ENCODE measurements at places on chromosomes 1 and 21. TPM values are rescaled to one million over a fixed set of nuclear protein-coding genes. Genes with fewer than 3 reads are reported as not detected.

The RABGGTB gene
- total RNA-seq = 62.9 TPM

The PIK3R3 gene
- total RNA-seq = 2.1 TPM

The ALG14 gene
- total RNA-seq = 4.4 TPM

The HJV gene
- total RNA-seq = not detected

The SHISA4 gene
- total RNA-seq = 20.3 TPM

The TSNAX gene
- 40.1 TPM for total RNA-seq

The KRTAP22-2 gene
- total RNA-seq = not detected

The OR6K3 gene
- total RNA-seq = not detected

The KIF17 gene
- 2.9 TPM for total RNA-seq

The KCNT2 gene
- total RNA-seq = 3.4 TPM

The LDLRAD2 gene
- total RNA-seq = 0.14 TPM

The SNAP47 gene
- 51.8 TPM for total RNA-seq

The ATP1A4 gene
- total RNA-seq = not detected

All from smooth muscle cell of bladder (primary cell).